ENCODE measurements at places on chromosomes 4 and X. TPM values are rescaled to one million over a fixed set of nuclear protein-coding genes. Genes with fewer than 3 reads are reported as not detected.

DNA sequence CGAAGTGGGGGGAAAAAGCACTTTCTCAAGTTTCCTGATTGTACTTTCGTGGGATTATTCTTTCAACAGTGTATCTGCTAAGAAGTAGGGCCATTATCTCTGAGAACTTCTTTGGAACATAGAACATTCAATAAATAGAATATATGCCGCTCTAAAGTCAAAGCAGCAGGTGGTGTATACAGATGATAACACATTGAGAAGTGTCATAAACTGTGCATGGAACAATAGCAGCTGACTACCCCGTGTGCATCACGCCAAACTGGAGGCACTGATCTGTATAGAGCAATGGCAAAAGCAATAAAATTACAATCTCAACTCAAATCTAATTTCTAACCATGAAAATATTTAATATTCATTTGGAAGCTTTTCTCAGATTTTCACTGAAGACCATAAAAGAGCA is 175.3 kb downstream of the DCTD start:
- no peak for DNase-seq

GRCh38 chr4:119032921-119033685 is 102.5 kb upstream of the MYOZ2 start:
- DNase-seq: no peak

Gene NLGN3
- total RNA-seq: 0.15 TPM

DNA sequence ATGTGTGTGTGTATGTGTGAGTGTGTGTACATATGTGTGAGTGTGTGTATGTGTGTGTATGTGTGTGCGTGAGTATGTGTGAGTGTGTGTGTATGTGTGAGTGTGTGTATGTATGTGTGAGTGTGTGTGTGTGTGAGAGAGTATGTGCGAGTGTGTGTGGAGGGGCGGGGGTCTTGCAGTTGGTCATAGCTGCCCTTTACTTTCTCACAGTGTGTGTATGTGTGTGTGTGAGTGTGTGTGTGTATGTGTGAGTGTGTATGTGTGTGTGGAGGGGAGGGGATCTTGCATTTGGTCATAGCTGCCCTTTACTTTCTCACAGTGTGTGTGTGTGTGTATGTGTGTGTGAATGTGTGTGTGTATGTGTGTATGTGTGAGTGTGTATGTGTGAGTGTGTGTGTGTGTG is 74.8 kb upstream of the ENPP6 start:
- DNase-seq: no peak

Gene GRK4
- total RNA-seq: 2.5 TPM

DNA sequence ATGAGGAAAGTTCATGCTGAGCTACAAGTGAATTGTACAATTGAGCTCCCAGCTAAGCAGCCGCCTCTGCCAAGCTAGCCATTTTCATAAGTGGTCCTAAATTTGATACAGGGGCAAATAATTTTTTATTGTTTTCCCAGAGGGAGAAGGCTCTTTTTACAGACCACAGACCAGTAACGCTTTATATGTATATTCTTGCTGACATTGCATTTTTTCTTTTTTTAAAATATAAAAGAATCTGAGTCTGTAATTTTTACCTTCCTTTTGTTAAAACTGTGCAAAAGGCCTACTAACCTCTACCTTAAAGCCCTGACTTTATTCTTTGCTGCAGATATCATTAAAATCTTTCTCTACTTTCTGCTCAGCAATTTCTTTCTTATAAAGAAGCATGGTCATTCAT is 501.2 kb upstream of the INTU start:
- DNase-seq: no peak

- DNase-seq: peak; percentile 61
Measured at GRCh38 chr4:57077550-57078343, 32.4 kb downstream of the IGFBP7 start.

DNA sequence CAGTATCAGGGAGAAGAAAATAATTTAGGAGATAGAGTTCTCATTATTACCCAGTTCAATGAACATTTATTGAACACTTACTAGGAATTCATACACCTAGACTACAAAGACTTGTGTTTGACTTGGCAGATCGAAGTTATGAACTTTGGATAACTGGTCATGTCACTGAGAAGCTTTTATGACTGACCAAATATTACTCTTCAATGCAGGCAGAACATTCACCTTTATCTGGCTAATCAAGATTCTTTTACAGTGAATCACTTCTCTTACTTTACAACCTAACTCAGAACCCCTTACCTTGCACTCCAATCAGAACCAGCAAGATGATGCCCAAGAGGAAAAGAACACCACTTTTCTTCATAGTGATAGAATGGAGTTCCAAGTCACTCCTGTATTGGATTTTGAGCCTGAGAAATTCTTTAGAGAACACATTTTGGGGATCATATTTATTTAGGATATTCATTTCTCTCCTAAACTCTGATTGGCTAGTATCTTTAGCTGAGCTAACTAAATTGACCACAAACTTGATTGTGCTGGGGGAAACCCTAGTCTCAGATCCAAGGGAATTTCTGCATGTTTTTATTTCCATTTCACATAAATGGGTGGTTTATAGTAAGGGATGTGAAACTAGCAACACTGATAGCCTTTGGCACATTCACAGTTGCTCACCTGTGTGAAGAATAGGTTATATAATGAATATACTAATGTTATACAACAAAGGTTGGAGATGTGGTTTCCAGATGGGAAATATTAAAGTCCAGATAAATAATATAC is at the start of gene CXCL9:
Gene CXCL9 (minus strand): TSS at position 421 of the 774 bp plus-strand sequence. CDS start 60 bp downstream, at position 361.
- no peak for DNase-seq

Gene CCDC158
- not detected for total RNA-seq

- DNase-seq: no peak
Measured at GRCh38 chrX:16705370-16705769, 7.1 kb downstream of the CTPS2 start.

DNA sequence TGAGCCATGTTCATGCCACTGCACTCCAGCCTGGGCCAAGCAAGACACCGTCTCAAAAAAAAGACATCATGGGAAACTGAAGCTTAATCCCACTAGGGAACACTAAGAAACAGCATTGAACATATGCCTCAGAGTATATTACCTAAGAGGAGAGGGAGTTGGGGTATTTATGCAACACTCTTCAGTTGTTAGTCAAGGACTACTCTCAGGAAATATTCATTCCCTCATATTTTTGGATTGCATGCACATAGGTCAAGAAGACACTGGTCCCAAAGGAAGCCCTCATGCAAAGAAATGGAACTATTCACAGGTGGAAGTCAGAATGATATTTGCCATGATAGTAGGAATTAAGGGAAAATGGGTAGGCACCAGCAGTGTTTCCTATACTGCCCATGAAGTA is 22.8 kb upstream of the PAPSS1 start:
- no peak for DNase-seq

Gene NEIL3
- total RNA-seq: 18.1 TPM

DNA sequence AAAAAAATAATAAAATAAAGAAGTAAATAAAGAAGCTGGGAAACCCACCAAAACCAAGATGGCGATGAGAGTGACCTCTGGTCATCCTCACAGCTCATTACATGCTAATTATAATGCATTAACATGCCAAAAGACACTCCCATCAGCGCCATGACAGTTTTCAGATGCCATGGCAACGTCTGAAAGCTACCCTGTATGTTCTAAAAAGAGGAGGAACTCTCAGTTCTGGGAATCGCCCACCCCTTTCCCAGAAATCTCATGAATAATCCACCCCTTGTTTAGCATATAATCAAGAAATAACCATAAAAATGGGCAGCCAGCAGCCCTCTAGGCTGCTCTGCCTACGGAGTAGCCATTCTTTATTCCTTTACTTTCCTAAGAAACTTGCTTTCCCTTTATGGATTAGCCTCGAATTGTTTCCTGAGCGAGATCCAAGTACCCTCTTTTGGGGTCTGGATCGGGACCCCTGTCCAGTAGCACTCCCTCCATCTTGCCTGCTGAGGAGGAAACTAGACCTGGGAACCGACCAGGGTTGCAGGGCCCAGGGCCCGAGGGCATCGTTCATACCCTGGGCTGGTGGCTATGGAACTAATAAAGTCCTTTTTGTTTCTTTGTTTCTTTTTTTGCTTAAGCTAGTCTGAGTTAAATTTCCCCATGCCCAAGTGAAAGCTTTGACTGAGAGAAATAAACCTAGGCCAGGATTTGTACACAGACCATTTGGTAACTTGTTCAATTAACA is 30.9 kb downstream of the HTT-AS start:
- DNase-seq: no peak

GRCh38 chr4:24529555-24529954 is 54.8 kb downstream of the DHX15 start:
- no peak for DNase-seq

DNA sequence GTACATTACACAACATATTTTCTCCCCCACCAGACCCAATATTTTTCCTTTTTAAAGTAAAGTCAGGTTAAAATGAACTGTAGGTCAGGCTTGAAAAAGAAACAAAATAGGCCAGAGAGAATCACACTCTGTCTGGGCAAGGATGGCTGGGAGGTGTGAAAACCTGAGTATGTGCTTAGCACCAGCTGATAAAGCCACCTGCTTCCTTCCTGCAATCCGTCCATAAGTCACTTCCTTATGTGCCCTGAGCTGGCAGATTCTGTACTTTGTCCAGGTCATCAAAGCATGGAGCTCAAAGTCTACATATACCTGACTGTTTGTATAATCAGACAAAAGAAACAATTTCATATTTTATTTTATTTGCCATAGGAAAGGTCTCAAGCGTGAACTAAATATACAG is 37.7 kb downstream of the ANTXR2 start:
- DNase-seq: no peak
